ENCODE measurements at places on chromosomes 4 and X.
A peak's percentile ranks its signal among the peaks of the same experiment; 100 is the strongest.

- DNase-seq, result no peak
These were observed 36.7 kb downstream of the LARP7 start for GRCh38 chr4:112673686-112674085.

- no peak for DNase-seq
These were observed 52.6 kb upstream of the DCTD start for GRCh38 chr4:182969651-182970279.

- no peak for DNase-seq
These were observed 111.6 kb upstream of the WDR17 start for GRCh38 chr4:175953960-175954521.

- peak; percentile 65 for DNase-seq
These were observed 192.5 kb upstream of the TTC29 start for GRCh38 chr4:147138171-147138570.

GRCh38 chrX:18984381-18985185, 669 bp upstream of the PHKA2 start:
- DNase-seq, result peak; percentile 81

DNA sequence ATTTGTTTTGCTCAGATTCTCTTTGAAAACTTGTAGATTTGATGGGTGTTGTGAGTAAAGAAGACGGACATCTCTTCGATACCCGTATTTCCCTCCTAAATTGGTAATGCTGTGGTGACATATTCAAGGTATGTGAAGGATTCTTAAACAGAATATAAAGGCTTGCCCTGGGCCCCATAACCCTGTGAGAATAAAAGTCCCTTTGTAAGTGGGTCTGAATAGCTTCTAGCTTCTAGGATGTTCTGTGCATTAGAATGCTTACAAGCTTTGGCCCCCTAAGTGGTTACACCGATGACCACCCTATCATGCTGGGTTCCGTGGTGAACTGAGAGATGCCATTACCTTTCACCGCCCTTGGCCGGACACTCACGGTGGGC, 574 bp upstream of the MOB1B start:
- no peak for DNase-seq

DNA sequence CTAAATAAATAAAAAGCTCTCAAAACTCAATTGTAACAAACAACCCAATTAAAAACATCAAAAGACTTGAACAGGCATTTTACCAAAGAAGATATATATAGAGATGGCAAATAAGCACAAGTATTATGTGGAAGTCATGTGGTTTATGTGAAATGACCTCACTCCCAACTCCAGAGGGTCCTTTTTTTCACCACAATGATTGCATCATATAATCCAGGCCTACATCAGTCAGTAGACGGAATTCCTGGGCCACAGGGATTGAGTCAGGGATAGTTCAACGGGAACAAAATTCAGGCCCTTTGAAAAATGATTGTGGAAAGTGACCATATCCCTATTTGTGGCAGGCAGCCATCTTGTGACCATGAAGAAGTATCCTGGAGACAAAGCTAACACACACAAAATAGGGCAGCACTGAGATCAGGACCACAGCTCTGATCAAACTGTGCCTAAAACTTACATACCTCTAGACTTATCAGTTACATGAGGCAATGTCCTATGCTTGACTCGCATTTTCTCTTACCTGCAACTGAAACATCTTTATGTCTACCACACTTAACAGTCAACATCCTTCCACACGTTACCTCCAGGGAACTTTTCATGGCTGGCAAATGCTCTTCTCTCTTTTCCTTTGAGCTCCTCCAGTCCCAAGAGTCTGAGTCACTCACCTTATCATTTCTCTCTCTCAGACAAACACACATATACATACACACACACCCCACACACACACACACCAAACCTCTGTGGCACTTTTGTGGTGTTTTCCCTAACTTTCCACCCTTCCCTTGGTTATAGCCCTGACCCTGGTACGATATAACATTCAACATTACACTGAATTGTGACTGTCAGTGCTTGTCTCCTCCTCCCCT, 113.5 kb downstream of the PHF8 start:
- DNase-seq, result peak; percentile 46

DNA sequence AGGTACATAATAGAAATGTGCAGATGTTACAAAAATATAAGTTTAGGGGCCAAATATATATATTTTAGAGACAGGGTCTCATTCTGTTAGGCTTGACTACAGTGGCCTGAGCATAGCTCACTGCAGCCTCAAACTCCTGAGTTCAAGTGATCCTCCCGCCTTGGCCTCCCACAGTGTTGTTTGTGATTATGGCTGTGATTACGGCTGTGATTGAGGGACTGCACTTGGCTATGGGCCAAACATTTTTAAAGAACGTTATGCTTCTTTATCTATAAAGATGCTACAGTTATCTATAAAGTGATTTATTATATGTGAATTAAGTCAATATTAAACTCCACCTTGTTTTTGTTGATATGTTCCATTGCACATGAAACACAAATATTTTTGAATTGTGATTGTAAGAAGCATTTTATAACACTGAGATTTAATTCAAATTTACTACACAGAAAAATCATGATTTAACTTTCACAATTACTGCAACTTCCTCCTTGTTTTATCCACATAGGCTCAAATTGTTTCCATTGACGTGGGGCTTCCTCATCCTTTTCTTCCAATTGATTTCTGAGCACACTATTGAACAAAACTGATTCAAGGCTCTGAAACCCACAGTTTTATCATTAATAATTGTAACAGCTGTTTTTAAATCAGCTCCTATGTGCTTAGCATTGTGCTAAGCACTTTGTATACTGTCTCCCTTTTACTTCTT, 68.4 kb upstream of the BMPR1B start:
- no peak for DNase-seq

DNA sequence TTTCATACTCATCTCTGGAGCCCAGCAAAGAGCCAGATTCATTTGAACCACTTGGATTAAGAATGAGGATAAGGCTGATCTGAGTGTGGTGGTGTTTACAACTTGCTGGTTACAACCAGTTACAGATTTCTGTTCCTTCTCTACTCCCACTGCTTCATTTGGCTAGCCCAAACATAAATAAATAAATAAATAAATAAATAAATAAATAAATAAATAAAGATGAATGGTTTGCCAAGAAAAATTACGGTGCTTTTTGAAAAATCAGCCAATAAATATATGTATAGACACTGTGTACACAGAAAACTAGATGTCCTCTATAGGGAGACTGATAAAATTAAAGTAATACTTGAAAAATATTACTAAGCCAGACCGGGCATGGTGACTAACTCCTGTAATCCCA, 17.1 kb downstream of the RPL9 start:
- DNase-seq, result no peak

- DNase-seq, result peak; percentile 33
These were observed 448 bp upstream of the TBC1D8B start for GRCh38 chrX:106802063-106802387.

DNA sequence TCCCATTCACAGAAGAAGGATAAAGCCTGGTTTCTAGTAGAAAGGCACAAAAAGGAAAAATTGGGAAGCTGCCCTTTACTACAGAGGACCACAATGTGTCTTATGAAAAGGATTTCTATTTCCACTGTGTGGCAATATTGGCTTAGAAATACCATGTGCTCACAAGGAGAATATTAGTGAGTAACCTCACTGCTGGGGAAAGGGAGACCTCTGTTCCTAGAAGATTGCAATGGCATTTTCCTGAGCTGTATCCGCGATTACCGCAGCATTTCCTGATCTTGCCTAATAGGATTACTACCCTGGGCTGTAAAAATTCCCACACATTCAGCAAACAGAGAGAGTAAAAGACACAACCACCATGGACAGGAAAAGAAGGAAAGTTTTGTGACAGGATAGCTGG, 308.8 kb upstream of the TECRL start:
- peak; percentile 9 for DNase-seq

GRCh38 chr4:93771640-93772411, 56.7 kb upstream of the ATOH1 start:
- DNase-seq, result no peak

DNA sequence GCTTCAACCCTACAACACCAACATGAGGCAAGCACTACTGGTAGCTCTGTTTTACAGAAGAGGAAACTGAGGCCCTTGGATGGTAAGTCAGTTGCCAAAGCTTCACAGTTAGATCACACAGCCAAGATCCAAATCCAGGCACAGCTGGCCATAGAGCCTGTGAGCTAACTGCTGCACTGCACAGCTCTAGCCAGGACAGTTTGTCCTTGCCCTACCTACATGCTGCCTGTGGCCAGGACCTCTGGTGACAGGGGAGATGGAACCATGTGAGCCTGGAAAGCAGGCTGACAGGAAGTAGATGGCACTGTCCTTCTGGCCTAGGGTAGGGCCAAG, 257.8 kb downstream of the FBXW7 start:
- DNase-seq, result no peak

DNA sequence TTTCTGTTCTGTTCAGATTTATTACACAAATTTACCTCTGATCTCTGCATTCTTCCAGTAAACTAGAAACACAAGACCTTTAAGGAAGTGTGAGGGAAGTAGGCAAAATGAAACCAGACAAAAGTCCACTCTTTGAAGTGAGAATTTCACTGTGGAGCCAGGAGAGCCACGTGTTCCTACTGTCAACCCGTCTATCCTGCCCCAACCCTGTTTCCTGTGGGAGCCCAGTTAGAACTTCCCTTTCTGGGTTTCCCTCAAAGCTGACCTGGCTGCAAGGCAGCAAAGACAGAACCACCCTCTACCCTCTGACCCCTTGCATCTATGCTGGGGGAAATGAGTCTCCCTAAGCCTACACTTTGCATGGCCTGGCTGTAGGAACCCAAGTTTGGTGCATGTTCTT, 40.0 kb downstream of the TMEM144 start:
- DNase-seq, result no peak

DNA sequence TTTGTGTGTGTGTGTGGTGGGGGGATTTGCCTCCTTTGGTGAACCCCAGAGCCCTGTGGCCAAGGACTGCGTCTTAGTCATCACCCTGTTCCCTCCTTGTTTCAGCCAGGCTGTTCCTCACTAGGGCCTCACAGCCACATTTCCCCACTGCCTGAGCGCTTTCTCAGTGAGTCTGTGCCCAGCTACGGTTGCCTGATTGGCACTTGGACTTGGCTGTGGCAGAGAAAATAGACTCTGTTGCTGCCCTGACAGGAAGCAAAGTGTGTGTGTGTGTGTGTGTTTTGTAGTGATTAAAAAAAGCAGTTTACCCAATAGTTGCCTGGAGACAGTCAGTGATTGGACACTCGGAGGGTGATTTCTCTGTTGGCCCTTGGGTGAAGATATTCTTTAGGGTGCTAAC, 113.0 kb downstream of the UCHL1 start:
- DNase-seq, result no peak

DNA sequence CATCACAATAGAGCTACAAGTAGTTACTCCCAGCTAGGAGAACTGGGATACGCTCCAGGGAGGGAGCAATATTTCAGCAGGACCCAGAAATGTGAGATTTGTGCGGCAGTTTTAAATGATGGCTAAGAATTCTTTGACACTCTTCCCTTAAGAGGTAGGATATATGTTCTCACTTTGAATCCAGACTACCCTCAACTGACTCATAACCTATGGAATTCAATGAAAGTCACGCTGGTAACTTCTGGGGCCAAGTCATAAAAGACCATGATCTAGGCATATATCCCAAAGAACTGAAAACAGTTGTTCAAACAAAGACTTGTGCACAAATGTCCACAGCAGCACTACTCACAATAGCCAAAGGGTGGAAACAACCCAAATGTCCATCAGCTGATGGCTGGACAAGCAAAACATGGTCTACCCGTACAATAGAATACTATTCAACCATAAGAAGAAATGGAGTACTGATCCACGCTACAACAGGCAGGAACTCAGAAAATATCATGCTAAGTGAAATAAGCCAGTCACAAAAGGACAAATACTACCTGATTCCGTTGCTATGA, 10.5 kb downstream of the CD99L2 start:
- DNase-seq, result peak; percentile 79

GRCh38 chr4:83917572-83917971, 381.7 kb downstream of the GPAT3 start:
- no peak for DNase-seq

GRCh38 chr4:71195924-71196323, 142.9 kb upstream of the SLC4A4 start:
- DNase-seq, result peak; percentile 92

- DNase-seq, result peak; percentile 62
These were observed 109.1 kb upstream of the SLC4A4 start for GRCh38 chr4:71229477-71230270.

GRCh38 chr4:114900934-114901333, 212.5 kb downstream of the NDST4 start:
- DNase-seq, result no peak

DNA sequence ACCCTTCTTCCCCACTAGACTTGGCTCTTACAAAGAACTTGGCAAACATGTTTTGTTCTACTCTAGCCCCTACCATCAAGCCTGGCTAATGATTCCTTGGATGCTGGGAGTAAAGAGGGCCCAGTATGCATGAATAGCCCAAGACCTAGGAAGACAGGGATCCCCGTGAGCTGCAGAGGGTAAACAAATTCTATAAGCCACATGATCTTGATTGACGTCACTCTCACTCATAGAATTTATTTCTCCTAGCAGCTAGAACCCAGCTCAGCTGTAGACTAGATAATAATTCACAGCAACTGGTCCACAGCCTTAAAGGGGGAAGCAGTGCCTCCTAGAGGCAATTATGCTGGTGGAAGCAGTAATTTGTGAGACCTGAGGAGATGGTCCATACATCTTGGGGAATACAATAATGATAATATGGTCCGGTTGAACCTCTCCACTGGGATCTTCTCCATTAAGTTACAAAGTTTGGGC, 16.1 kb upstream of the USO1 start:
- DNase-seq, result no peak

DNA sequence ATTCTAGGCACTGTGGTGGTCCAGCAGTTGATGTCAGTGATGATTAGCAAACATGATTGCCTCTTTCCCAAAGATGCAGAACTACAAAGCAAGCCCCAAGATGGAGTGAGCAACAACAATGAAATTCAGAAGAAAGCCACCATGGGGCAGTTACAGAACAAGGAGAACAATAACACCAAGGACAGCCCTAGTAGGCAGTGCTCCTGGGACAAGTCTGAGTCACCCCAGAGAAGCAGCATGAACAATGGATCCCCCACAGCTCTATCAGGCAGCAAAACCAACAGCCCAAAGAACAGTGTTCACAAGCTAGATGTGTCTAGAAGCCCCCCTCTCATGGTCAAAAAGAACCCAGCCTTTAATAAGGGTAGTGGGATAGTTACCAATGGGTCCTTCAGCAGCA, 365.3 kb downstream of the MAPK10 start:
- peak; percentile 22 for DNase-seq

DNA sequence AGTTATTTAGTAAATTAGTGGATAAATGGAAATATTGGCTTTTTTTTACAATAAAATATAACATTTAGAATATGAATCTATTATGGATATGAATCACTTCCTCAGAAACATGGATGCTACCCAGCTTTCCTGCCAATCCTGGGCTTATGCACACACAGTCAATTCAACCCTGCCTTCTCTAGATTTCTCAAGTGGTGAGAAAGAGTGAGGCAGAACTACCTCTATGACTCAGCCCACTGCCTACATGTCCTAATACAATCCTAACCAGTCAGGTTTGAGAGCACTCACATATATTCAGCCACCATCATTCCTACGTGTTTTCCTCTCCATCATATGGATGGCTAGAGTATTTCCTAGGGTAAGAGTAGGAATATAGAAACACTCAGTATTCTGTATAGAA, 91.1 kb upstream of the ANKRD50 start:
- peak; percentile 25 for DNase-seq
